Stimulated activated CD4-positive, alpha-beta T cell treated with anti-CD3 and anti-CD28 coated beads, Interleukin-1b, Interleukin-23, amount 100 ng/mL, for 1 hour (primary cell): ENCODE measurements at places on chromosomes 5 and 9.

DNA sequence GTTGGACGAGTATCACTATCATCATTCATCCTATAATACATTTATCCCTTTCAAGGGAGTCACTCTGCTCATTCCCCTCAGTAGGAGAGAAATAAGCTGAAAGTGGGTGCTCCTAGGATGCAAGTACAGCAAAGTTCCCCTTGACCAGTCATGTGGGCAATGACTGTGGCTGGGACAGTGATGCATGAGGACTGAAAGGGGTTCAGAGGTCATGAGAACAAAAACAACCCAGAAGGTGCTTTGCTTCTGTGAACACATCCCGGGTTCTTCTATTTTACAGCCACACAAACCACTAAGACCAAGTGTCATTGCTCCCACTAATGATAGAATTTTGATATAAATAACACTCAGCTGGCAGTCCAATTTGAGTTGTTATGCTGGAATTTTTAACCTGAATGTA is 177.8 kb upstream of the ADCY2 start:
- no peak for DNase-seq

DNA sequence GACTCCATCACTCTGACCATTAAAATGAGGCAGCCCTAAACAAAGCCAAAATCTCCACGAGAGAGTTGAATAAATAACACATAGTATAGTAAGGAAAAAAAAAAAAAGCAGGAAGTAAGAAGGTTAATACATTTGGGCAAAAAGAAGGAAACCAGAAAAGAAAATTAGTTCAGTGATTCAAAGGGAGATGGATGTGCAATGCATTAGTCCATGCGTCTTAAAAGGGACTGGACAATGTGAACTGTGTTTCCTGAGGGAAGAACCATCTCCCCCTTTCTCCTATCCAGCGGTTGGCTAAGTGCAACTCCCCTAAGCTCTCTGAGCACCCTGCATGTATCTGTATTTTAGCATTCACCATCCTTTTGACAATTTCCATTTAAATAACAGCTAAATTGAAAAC is 1.4 kb downstream of the ANKRA2 start:
- DNase-seq = no peak

DNA sequence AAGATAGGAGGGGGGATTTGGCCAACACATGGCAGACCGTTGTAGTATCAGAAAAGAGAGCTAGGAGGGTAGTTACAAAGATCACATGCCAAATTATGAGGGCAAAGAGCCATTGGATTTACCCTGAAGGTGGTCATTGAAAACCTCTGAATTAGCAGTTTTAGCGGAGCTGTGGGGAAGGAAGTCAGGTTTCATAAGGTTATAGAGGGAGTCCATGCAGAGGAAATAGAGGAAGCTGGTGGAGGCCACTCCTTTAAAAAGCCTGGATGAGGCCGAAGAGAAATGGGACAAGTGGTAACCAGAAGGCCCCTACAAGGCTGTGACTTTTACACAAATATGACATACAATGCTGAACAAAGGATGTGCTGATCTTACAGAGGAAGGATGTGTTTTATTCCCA is 13.2 kb downstream of the DOCK8 start:
- DNase-seq = no peak

GRCh38 chr9:99677281-99677680 is 144.4 kb upstream of the NR4A3 start:
- DNase-seq = no peak

GRCh38 chr9:73148447-73148937 is 3.2 kb upstream of the ANXA1 start:
- no peak for DNase-seq

DNA sequence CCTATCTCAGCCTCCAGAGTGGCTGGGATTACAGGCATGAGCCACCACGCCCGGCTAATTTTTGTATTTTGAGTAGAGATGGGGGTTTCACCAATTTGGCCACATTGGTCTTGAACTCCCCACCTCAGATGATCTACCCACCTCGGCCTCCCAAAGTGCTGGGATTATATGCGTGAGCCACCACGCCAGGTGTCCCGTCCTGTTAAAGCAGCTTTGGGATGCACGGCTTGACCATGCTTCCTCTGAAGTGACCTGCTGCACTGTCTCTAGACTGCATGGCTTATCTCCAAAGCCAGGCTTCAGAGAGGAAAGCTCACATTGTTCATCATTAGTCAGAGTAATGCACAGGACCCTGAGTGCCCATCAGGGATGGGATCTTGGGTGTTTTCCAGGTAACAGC is 45.4 kb downstream of the SEMA4D start:
- DNase-seq = no peak

DNA sequence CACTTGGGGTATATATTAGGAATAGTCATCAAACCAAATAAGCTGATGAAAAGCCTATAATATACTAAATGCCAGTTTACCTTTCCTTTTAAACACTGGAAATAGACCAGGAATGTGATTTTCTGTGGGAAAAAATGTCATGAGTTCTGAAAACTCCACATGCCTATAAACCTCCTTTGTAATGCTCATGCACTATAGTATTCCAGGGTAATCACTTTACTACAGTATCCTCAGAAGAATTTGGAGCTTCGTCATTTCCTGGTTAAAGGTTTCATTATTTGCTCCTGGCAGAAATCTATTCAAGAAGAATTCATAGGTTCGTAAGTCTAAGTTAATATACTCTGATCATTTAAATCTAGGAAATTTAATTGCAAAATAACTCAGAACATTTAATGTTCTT is 1076.7 kb upstream of the DMAC1 start:
- no peak for DNase-seq

DNA sequence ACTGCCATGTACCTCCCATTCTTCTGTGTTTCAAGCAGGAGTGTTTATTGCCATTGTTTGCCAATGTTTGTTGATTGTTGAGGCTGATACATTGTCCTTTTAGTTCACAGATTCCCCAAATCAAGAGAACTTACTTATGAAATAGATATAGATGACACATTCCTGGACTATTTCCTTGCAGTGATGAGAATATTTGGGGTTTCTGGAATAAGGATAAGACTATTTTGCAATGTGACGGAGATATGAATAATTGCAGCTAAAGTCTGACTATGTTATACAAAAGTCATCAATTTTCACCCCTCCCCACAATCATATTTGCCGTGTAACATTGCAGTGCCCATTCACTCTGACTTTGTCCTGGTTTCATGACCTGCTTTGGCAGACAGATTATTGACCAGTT is 460.8 kb downstream of the CDH10 start:
- DNase-seq = no peak

- no peak for DNase-seq
Observed at GRCh38 chr5:56534102-56534829, 281.1 kb upstream of the MAP3K1 start.

- DNase-seq = no peak
Observed at GRCh38 chr5:72328172-72328571, 8.0 kb downstream of the PTCD2 start.
